Large intestine (tissue), 12 donors: ENCODE measurements at places on chromosomes 1 and 21.

- peaks cover 28% of the 10 kb centered on the region for H3K27me3 ChIP-seq
- no peak for DNase-seq
- H3K4me1 ChIP-seq, result no peaks in the 10 kb centered on the region
- no peaks in the 10 kb centered on the region for H3K36me3 ChIP-seq
Measured at GRCh38 chr1:226443033-226443432, 35.1 kb upstream of the PARP1 start.

GRCh38 chr1:71001624-71002023 is 46.0 kb downstream of the PTGER3 start:
- H3K4me1 ChIP-seq, result no peaks in the 10 kb centered on the region
- no peaks in the 10 kb centered on the region for H3K27me3 ChIP-seq
- no peak overlapping the region for H3K4me3 ChIP-seq
- no peak for DNase-seq
- no peak overlapping the region for H3K27ac ChIP-seq

DNA sequence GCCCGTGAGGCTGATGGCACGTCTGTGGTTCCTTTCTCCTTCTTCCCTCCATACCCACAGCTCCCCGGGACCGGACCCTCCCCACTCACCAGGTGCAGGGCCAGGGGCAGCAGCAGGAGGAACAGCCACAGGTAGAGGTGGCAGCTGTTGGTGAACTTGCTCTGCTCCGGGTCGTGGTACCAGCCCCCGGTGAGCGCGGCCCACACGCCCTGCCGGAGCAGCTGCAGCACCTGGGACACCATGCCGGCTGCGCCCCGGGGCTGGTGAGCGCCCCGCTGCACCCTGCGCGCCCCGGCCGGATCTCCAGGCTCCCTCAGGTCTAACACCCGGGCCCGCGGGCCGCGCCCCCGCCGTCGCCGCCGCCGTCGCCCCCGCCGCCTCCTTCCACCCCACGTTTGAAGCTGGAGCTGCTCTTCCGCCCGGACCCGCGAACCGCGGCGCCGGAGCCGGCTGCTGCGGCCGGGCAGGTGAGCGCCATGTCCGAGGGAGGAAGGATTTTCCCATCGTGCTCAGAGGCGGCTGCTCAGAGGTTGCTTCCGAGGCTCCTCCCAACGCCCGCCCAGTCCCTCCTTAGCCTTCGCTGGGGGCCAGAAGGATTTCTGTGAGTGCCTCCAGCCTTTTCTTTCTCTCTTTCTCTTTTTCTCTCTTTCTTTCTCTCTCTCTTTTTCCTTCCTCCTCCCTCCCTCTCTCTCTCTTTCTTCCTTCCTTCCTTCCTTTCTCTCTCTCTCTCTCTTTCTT is at the start of gene PCNX2:
PCNX2 (minus strand) TSS at position 489 of the 738 bp plus-strand sequence; CDS start at position 242, 247 bp downstream.
- H3K4me1 ChIP-seq, result peaks cover 3% of the 10 kb centered on the region
- no peak within 1 kb of the TSS for H3K27ac ChIP-seq
- no peaks in the 10 kb centered on the region for H3K36me3 ChIP-seq
- H3K4me3 ChIP-seq, result peak within 1 kb of the TSS; percentile 48
- H3K27me3 ChIP-seq, result peaks cover 6% of the 10 kb centered on the region
- DNase-seq, result peak; percentile 72

GRCh38 chr1:153288634-153289275 is 24.0 kb downstream of the PGLYRP3 start:
- no peak for DNase-seq
- no peaks in the 10 kb centered on the region for H3K4me1 ChIP-seq
- H3K27ac ChIP-seq, result no peak overlapping the region
- H3K27me3 ChIP-seq, result peaks cover 23% of the 10 kb centered on the region
- no peaks in the 10 kb centered on the region for H3K36me3 ChIP-seq

- H3K27me3 ChIP-seq, result no peaks in the 10 kb centered on the region
- H3K36me3 ChIP-seq, result no peaks in the 10 kb centered on the region
- no peaks in the 10 kb centered on the region for H3K4me1 ChIP-seq
- H3K27ac ChIP-seq, result no peak overlapping the region
Measured at GRCh38 chr21:35106246-35106835, 57.2 kb upstream of the RUNX1 start.

GRCh38 chr21:27246741-27247140 is 279.9 kb upstream of the ADAMTS5 start:
- no peaks in the 10 kb centered on the region for H3K27me3 ChIP-seq
- no peaks in the 10 kb centered on the region for H3K4me1 ChIP-seq
- no peaks in the 10 kb centered on the region for H3K36me3 ChIP-seq
- no peak for DNase-seq
- no peak overlapping the region for H3K27ac ChIP-seq

- no peak for DNase-seq
- H3K27ac ChIP-seq, result no peak overlapping the region
- H3K27me3 ChIP-seq, result no peaks in the 10 kb centered on the region
- H3K4me3 ChIP-seq, result no peak overlapping the region
- H3K4me1 ChIP-seq, result peaks cover 3% of the 10 kb centered on the region
Measured at GRCh38 chr1:165823552-165824268, 3.7 kb upstream of the UCK2 start.

DNA sequence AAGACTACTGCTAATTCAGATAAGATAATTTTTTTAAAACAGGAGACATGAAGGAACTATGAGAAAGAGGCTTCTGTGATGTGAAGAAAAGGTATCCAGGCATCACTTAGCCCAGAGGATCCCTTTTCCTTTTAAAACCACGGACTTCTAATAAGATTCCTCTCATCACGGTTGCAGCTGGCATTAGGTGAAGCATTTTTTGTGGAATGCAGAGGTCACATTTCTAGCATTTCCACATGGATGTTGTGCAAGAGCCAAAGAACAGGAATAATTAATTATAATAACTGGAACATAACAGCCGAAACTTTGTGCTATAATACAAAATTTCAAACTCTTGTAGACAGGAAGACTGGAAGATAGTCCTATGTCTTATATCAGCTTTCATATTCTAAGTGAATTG is 27.6 kb downstream of the CYP2J2 start:
- H3K27ac ChIP-seq, result no peak overlapping the region
- H3K27me3 ChIP-seq, result no peaks in the 10 kb centered on the region
- no peak overlapping the region for H3K4me3 ChIP-seq
- DNase-seq, result no peak
- peaks cover 5% of the 10 kb centered on the region for H3K4me1 ChIP-seq

GRCh38 chr1:83725735-83726360 is 273.1 kb downstream of the TTLL7 start:
- DNase-seq, result no peak
- H3K27me3 ChIP-seq, result no peaks in the 10 kb centered on the region
- no peak overlapping the region for H3K27ac ChIP-seq
- no peak overlapping the region for H3K4me3 ChIP-seq
- H3K36me3 ChIP-seq, result no peaks in the 10 kb centered on the region

DNA sequence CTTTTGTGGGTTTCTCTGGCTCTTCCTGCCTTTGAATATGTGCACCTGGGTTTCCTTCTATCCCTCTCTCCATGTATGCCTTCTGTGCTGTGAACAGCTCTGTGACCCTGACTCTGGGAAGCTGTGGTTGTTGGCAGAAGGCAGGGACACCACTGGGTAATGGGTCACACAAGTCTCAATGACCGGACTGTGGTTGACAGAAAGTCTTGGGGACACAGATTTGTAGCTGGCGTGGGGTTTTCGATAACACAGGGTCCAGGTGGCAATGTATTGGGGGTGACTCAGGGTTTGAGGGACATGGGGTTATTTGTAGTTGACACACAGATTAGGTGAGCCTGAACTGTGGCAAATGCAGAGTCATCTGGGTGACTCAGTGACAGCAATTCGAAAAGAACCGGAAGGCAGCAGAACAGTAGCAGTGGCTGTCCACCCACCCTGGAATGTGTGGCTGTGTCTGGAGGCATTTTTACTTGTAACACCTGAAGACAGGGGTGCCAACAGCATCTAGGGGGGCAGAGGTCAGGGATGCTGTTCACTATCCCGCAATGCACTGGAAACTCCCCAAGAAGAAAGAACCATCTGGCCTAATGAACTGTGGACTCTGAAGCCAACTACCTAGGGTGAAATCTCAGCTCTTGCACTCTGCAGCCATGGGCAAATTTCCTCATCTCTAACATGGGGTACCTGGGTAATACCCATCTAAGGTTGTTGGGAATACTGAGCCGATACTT is 13.0 kb upstream of the SLC6A9 start:
- H3K4me1 ChIP-seq, result peaks cover 19% of the 10 kb centered on the region
- no peak overlapping the region for H3K4me3 ChIP-seq
- H3K27me3 ChIP-seq, result no peaks in the 10 kb centered on the region
- no peaks in the 10 kb centered on the region for H3K36me3 ChIP-seq
- H3K27ac ChIP-seq, result no peak overlapping the region

DNA sequence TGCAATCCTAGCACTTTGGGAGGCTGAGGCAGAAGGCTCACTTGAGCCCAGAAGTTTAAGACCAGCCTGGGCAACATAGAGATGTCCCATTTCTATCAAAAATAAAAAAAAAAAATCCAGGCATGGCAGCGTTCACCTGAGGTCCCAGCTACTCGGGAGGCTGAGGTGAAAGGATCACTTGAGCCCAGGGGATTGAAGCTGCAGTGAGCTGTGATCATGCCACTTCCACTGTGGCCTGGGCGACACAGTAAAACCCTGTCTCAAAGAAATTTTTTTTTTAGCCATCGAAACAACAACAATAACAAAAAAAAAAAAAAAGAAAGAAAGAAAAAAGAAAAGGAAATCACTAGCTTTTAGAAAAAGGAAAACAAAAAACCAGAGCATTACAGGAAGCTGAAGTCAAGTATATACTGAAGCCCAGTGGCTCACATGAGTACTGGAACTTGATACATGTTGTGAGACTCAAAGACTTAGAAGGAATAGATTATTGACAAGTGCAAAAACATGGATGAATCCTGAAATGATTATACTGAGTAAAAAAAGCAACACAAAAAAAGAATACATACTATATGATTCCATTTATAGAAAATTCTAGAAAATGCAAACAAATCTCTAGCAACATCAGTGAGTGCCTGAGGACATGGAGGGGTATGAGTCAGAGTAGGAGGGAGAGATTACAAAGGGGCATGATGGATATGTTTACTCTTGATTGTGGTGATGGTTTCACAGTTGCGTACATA is 6.1 kb upstream of the RABGAP1L start:
- peaks cover 2% of the 10 kb centered on the region for H3K4me1 ChIP-seq
- DNase-seq, result no peak
- no peak overlapping the region for H3K27ac ChIP-seq
- H3K4me3 ChIP-seq, result no peak overlapping the region
- no peaks in the 10 kb centered on the region for H3K27me3 ChIP-seq

DNA sequence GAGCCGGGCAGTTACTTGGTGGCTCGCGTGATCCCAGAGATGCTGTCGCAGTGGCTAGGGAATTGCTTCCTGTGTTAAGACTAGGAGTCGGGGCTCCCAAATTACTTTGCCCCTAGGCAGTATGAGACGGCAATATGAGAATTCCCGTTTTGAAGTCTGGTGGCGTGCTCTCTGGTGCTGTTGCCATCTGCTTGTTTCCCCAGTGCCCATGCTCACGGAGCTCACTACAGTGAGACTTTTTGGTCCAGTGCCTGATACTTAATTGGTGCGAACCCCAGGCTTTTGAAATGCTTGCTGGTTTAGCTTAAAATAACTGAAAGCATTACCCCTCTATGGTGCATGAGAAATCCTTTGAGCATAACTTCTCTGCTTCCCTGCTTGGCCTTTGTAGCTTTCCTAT is 22.3 kb downstream of the AGT start:
- H3K4me3 ChIP-seq, result no peak overlapping the region
- no peak overlapping the region for H3K27ac ChIP-seq
- no peaks in the 10 kb centered on the region for H3K27me3 ChIP-seq
- DNase-seq, result no peak

DNA sequence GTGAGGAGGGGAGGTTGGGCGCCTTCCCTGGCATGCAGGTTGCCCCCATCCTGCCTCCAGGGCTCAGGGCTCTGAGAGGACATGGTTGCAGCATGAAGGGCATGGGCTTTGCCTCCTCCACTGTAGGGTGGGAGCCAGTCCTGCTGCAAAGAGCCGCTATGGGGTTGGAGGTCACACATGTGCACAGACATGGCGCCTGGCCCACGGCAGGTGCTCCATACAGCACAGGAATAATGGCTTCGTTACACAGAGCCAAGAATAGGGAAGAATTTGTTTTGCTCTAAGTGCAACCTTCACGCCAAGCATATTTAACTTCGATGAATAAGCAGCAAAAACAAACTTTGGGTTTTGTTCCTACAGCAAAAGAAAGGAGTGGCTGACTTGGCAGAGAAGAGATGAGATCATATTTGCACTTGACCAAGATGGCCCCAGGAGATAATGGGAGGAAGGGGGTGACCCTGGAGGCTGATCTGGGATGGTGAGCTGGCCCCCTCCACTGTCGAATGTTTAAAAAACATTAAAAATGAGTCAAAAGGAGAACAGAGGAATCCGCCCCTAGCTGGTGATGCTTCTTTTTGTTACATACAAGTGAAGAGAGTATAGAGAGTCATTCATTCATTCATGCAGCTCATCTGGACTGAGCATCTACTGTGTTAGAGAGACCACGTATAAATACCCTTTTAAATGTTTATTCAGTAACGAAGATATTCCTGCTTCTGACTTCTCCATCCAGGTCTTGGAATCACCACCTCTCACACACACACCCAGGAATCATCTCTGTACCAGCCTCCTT is 12.4 kb upstream of the C2CD2 start:
- no peak for DNase-seq
- no peak overlapping the region for H3K4me3 ChIP-seq
- peaks cover 5% of the 10 kb centered on the region for H3K4me1 ChIP-seq
- no peak overlapping the region for H3K27ac ChIP-seq

DNA sequence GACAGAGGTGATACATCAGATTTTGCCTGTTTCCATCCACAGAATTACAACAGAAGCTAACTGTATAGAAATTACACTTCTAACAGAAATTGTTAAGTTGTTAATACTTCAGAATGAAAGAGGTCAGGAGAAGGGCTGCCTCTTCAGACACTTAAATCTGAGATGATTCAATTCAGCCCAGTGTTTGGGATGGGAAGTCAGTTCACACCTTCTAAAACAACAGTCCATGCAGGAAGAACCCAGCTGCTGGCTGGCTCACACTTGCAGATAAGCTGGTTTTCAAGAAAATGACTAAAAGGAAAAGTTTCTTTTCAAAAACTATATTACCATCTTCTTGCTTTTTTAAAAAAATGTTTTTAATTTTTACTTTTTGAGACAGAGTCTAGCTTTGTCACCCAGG is 132.4 kb downstream of the SMYD2 start:
- no peak overlapping the region for H3K4me3 ChIP-seq
- H3K36me3 ChIP-seq, result no peaks in the 10 kb centered on the region
- DNase-seq, result no peak
- H3K27ac ChIP-seq, result no peak overlapping the region

DNA sequence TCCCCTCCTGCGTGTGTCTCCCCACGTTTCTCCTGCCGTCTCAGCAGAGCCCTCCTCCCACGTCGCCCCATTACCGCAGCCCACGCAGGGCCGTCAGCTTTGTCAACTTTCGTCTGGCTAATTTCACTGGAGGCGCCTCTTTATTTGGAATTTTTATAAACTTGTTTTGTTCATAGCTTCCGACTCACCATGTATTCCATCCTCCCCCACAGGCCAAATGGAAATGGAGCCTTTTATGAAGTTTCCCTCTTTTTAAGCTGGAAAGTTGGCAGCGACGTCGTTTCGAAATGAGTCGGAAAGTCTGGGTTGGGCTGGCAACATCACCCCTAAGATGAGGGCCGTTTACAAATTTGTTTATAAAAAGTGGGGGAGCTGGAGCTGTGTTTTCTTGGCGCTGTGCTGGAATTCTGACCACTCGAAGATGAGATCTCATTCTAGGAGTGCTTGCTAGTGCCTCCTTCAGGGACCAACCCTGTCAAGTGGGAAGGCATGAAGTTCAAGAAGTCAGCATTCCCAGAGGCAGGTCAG is 23.7 kb upstream of the SLC45A1 start:
- no peaks in the 10 kb centered on the region for H3K36me3 ChIP-seq
- H3K4me3 ChIP-seq, result no peak overlapping the region
- DNase-seq, result no peak
- peaks cover 12% of the 10 kb centered on the region for H3K4me1 ChIP-seq
